Heart right ventricle (tissue), 16 donors: ENCODE measurements at places on chromosomes 4 and X.

GRCh38 chr4:76377911-76378310 lies 43.0 kb downstream of the CCDC158 start:
- no peak for DNase-seq

DNA sequence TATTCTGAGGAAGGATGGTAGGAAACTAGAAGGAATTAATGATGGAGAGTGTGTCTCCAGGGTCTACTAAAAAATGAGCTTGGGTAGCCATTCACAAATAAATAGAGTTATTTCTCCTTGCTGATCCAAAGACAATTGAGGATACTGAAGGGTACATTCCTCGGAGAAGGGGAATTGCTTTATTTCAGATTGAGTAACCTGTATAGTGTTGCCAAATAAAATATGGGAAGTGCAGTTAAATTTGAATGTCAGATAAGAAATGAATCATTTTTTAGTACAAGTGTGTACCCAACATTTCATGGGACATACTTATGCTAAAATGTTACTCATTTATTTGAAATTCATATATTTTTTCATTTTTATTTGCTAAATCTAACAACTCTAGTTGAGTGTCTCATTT lies 16.0 kb upstream of the VSIG1 start:
- DNase-seq = no peak

DNA sequence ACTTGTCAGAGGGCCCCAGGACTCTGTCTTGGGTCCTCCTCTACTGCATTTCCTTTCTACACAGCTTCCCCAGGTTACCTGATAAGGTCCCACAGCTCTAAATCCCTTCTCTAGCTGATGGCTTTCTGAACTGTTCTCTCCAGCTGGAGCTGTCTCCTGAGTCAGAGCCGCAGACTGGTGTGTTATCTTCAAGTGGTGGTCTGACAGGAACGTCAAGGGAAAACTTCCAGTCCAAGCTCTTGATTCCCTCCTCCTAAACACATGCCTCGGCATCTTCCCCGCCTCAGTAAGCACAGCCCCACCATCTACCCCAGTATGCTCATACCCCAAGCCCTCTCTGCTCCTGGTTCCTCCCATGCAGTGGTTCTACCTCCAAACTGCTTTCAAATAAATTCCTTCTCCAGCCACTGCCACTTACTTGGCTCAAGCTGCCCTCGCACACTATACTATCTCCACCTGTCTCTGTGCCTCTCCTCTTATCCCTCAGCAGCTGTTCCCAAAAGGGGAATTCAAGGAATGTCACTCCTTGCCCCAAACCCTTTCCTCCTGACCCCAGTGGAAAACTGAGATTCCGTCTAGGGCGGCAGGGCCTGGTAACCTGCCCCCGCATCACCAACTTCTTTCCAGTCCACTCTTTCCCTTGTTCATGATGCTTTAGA lies 17.2 kb upstream of the CENPU start:
- no peak for DNase-seq

GRCh38 chr4:48090621-48091020 lies 43.4 kb downstream of the TXK start:
- DNase-seq = no peak

GRCh38 chrX:2703991-2704369 lies 12.9 kb downstream of the CD99 start:
- peak; percentile 38 for DNase-seq

- DNase-seq = no peak
Observed at GRCh38 chr4:176538217-176538925, 218.6 kb downstream of the SPCS3 start.
